ENCODE measurements at places on chromosomes 2 and 18.
A peak's percentile ranks its signal among the peaks of the same experiment; 100 is the strongest.

GRCh38 chr2:126839796-126840195 lies 58.9 kb upstream of the TEX51 start:
- no peak for DNase-seq

DNA sequence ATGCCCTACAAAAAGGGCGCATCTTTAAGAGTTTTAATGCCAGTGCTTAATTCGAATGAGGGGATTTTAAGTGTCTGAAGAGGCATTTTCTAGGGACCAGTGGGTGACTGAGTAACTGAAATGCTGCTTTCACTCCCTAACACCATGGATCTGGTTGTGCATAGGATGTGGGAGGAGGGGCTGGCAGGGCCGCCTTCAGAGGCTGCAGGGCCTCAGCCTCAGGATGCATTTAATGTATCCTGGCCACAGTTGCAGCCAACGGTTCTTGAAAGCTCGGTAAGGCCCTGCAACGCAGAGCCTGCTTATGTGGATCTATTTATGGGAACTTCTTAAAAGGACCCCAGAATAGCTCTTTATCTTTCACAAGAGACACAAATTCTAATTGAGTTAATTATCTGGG lies 25.8 kb upstream of the IL18RAP start:
- DNase-seq, result no peak

DNA sequence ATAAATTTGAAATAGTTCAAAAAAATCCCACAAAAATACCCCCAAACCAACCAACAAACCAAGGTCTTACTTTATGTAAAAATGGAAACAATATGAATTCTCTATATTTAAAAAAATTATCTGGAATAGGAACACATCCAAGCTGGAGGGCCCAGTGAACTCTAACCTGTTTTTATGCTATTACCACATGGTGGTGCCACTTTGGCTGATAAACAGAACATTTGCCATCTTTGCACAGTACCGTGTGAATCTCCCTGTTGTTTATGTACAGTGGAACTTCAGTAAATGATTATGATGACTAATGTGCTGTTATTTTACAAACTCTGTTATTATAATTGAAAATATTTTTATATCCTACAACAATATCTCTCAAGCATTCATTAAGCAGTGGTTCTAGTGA lies 145.3 kb upstream of the SMAD7 start:
- DNase-seq, result no peak

DNA sequence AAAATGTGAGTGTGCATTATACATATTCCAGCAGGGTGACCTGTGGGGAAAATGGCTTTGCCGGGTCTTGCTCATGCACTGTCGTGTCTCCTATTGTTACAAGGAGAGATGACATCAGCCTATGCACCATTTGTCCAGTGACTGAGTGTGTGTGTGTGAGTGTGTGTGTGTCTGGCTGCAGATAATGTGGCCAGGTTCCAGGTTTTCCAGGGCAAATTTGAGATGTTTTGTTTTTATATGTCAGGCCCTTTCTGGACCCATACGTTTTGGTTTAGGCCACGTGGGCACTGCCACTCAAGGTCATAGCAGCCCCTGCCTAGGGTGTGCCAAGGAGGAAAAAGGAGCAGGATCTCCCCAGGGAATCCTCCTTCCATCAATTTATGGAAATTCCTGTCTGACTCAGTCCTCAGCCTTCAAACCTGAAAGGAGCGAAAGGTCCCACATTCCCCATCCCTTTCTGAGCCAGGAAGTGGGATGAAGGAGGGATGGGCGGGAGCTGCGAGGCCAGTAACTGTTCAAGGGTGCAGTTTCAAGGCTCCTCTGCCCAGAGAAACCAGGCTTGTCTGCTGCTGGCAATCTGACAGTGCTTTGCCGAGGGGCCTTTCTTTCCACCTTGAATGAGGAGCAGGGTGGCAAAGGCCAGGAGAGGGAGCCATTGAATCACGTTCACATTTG lies 93.0 kb upstream of the SMAD2 start:
- DNase-seq, result peak; percentile 68

Data from EL (cell line).